ENCODE measurements at places on chromosomes 7 and 10. TPM values are rescaled to one million over a fixed set of nuclear protein-coding genes. Genes with fewer than 3 reads are reported as not detected.

The SLC39A12 gene
- not detected for polyA plus RNA-seq

The EVX1 gene
- polyA plus RNA-seq: not detected

The GARS1 gene
- 70.6 TPM for polyA plus RNA-seq

The PIK3CG gene
- polyA plus RNA-seq: 3.0 TPM

DNA sequence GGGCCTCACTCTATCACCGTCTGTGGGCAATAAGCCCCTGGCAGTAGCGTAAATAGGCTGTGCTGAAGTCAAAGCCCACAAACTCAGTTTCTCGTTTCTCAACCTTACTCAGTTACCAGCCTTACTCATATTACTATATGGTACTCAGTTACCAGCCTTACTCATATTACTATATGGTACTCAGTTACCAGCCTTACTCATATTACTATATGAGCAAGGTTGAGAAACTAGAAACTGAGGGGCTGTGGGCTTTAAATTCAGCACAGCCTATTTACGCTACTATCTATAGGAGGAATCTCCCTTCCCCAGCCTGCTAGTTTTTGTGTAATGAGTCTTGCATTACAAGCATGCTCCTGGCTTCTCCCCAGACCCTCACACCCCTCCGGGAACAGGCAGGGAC is 35.4 kb downstream of the CCDC3 start:
- DNase-seq: no peak

- no peak for DNase-seq
Measured at GRCh38 chr7:17402628-17403278, 104.3 kb downstream of the AHR start.

- DNase-seq: no peak
Measured at GRCh38 chr7:155193716-155194115, 104.0 kb upstream of the INSIG1 start.

DNA sequence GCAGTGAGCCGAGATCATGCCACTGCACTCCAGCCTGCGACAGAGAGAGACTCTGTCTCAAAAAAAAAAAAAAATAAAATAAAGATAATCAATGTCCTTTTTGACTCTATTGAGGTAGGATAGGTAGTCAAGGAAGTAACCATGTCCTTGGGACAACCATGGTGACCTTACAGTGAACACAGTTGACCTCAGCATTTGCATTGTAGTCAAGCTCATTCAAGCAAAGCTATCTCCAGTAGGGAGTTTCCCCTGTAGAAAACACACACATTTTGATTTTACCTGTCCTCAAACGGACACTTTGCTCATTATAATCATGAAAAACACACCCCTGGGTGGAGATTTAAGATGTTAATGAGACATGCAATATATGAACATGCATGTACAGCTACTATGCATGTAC is 171.7 kb downstream of the KIF20B start:
- DNase-seq: no peak

GRCh38 chr10:28179006-28179742 is 123.7 kb downstream of the MPP7 start:
- DNase-seq: peak; percentile 74
